ENCODE measurements at places on chromosomes 1 and 21. TPM values are rescaled to one million over a fixed set of nuclear protein-coding genes. Genes with fewer than 3 reads are reported as not detected.

Gene KRTAP26-1
- not detected for total RNA-seq

Gene PAPPA2
- 2.0 TPM for total RNA-seq

Gene PGBD5
- total RNA-seq, result 1.5 TPM

Gene SLFNL1
- not detected for total RNA-seq

Gene RAB7B
- 3.8 TPM for total RNA-seq

Gene IQGAP3
- total RNA-seq, result 12.7 TPM

Gene C1orf167
- not detected for total RNA-seq

Gene TFF2
- not detected for total RNA-seq

Gene FAM177B
- total RNA-seq, result not detected

Gene SPRR5
- total RNA-seq, result not detected

Gene KIF14
- total RNA-seq, result 13.5 TPM

Gene BCL2L15
- total RNA-seq, result not detected

Gene PCNX2
- 18.6 TPM for total RNA-seq

Gene CCDC28B
- total RNA-seq, result 25.1 TPM

Gene TSSK3
- total RNA-seq, result 0.90 TPM

Gene HUNK
- 1.5 TPM for total RNA-seq

Gene ATP1A4
- total RNA-seq, result not detected

Gene PANK4
- 10.9 TPM for total RNA-seq

Gene SPRR2A
- total RNA-seq, result not detected

Gene JAM2
- 3.1 TPM for total RNA-seq

Gene ILDR2
- total RNA-seq, result 7.0 TPM

Gene OXCT2
- 0.35 TPM for total RNA-seq

Gene B4GALT2
- 87.5 TPM for total RNA-seq

Gene LCE2B
- total RNA-seq, result not detected

Gene SLAMF8
- 0.17 TPM for total RNA-seq

Gene NPL
- 2.5 TPM for total RNA-seq

Gene TLCD4
- 6.0 TPM for total RNA-seq

Gene PEX19
- total RNA-seq, result 80.8 TPM

Gene PLA2G5
- not detected for total RNA-seq

Gene LEPR
- 1.9 TPM for total RNA-seq

Gene PPFIA4
- total RNA-seq, result 0.27 TPM

Gene TPTE
- total RNA-seq, result 3.7 TPM

Gene CR1L
- total RNA-seq, result not detected

Gene CRABP2
- total RNA-seq, result 0.95 TPM

Gene FNDC10
- 0.85 TPM for total RNA-seq

Gene NUDT4B
- 6.2 TPM for total RNA-seq

Measured in H4 (cell line).